Lung microvascular endothelial cell (primary cell): ENCODE measurements at places on chromosomes 11 and 22.
A peak's percentile ranks its signal among the peaks of the same experiment; 100 is the strongest.

DNA sequence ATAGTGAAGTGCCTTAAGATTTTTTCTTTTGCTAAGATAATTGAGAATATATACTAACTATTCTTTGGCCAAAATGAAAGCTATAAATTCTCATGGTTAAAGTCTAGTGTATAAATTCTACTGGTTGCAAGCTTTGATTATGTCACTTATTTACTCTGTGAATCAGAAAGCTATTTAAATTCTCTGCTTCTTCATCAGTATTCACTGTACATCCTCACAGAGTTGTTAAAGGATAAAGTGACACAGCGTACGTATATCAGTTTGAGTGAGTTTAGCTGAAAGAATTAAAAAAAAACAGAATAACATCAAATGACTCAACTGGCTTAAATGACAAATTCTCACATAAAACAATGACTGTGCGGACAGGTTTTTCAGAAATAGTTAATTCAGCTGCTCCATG is 453.1 kb downstream of the NELL1 start:
- no peak for DNase-seq

GRCh38 chr22:28576162-28576561 is 103.5 kb downstream of the TTC28 start:
- no peak for DNase-seq

DNA sequence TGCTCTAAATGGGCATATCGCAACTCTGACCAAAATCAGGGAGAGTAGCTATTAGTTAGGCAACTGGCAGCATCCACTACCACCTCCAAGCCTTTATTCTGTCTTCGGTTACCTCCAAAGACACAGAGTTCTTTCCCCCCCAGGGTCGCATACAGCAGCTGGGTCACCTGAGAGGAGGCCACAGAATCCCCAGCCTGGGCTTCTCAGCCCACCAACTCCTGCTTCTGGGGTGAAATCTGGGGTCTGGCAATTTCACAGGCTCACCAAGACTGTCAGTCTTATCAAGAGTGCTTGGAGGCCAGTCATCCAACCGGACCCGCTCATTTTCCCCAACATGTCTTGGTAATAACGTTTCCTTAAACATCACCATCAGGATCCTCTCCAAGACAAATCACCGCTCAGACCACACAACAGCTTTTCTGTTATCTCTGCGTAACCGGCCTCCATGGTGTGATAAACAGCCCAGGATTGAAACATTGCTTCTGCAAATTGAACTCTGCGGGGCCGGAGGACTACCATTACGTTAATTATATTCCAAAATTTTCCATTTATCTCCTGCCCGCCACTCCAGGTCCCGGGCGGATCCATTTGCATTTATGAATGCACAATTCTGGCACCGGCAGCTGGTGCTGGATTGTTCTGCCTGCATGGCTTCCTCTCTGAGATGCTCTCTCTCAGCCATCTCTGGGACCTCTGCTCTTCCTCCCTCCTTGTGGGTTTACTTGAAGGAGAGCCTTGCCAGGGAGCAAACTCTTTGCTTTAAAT is 35.6 kb downstream of the RTL6 start:
- no peak for DNase-seq

DNA sequence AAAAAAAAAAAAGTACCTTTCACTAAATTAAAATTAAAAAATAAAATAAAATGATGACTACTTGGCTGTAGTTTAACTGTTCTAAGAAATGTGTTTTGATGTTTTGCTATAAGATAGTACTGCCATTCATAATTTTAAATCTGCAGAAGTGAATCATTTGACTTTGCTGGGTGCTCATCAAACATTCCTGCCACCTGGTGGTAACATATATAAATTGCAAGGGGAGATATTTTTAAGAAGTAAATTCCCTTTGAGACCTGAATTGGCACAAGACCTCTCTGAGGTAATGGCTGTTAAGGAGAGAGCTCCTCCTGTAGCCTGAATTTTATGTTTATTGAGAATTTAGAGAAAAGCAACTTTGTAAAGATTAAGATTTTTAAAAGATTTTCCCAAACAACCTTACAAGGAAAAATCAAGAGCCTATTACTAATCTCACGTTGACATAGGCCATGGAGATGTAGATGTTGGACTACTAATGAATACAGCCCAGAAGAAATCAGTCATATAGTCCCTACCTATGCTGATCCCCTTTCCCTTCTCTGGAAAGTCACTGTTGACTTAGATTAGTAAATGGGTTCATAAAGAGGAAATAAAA is 11.9 kb upstream of the NARS2 start:
- DNase-seq = peak; percentile 35

- no peak for DNase-seq
Observed at GRCh38 chr11:73314117-73314961, 6.3 kb downstream of the ARHGEF17 start.
